Psoas muscle (tissue), 8 donors: ENCODE measurements at places on chromosomes 2 and 18. TPM values are rescaled to one million over a fixed set of nuclear protein-coding genes. Genes with fewer than 3 reads are reported as not detected.

GRCh38 chr18:25038261-25038660 is 313.7 kb downstream of the ZNF521 start:
- DNase-seq, result no peak

DNA sequence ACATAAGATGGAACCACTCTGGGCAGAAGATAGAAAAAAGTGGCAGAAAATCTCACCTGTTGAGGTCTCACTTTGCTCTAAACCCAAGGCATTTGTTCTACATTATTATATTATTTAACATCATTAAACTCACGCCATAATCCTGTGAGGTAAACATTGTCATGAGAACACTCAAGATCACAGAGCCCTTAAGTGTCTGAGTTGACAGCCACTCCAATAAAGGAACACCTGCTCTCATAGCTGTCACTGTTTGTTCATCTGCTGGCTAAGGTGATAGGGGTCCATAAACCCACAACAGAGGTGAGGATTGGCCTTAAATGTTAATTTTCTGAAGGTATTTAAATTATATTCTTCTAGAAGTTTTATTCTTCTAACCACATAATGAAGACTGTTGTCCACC is 439.7 kb downstream of the RIT2 start:
- no peak for DNase-seq

Gene TTN
- 7,650 TPM for total RNA-seq

DNA sequence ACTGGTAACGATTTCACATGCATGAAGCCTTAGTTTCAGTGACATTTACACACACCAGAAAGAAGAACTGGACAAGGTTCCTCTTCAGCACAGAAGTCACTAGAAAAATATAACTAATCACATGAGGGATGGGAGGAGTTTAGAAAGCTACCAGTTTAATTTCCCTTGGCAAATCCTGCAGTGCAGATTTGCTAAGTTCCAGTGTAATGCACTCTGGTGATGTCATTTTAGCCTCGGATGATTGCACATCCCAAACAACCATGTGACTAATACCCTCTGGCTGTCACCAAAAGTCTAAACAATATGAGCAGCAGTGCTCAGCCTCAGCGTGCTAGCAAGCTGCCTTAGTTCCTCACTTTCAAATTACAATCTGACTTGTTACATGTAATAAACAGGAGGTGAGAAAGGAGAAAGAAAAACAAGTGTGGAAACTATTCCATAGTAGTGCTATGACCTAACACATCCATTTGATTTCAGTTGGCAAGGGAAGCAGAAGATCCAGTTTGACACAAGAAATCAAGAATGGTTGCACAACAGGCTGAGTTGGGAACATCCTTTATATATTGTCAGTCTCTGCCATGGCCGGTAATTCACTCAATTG is 35.3 kb upstream of the PPP1CB start:
- peak; percentile 61 for DNase-seq

- DNase-seq, result no peak
Observed at GRCh38 chr2:6605836-6606505, 259.7 kb downstream of the CMPK2 start.

GRCh38 chr2:134198006-134198634 is 55.8 kb upstream of the MGAT5 start:
- no peak for DNase-seq

Gene EMX1
- total RNA-seq, result not detected

DNA sequence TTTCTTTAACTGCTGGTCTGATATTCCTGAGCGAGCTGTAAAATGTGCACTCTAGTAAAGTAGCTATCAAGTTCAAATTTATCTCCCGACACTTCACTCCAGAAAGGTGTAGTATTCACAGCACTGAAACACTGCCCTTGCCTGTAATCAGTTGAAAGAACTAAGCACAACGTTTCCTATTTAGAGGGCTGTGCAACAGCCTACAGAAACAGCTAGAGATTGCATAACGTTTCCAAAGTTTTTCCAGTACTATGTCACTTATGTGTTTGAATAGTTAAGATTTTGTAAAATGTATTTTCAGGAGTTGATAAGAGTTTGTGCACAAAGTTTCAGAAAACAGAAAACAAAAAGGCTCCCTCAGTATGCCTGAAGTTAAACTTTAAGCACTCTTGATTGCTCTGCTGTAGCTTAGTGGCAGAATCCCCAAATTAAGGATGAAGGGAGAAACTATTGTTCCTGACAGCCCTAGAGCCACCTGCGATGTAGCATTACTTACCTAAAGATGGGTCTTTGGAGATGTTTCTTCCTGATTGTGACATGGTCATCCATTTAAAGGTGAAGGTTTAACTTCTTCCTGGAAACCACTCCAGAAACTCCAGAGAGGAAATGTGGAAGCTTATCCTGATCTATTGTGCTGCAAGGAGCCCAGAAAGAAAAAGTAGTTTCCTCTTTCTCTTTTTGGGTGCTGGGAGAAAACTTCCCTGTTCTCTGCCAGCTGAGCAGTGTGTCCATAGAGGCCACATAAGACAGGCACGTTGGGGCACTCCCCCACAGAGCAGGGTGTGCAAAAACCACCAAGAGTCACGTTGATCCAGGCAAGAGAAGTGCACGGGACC is 536 bp downstream of the PDE1A start:
- DNase-seq, result no peak

GRCh38 chr2:72198532-72199241 is 51.0 kb upstream of the CYP26B1 start:
- DNase-seq, result no peak

- DNase-seq, result no peak
Observed at GRCh38 chr2:96847586-96847985, 3.8 kb upstream of the ANKRD23 start.

DNA sequence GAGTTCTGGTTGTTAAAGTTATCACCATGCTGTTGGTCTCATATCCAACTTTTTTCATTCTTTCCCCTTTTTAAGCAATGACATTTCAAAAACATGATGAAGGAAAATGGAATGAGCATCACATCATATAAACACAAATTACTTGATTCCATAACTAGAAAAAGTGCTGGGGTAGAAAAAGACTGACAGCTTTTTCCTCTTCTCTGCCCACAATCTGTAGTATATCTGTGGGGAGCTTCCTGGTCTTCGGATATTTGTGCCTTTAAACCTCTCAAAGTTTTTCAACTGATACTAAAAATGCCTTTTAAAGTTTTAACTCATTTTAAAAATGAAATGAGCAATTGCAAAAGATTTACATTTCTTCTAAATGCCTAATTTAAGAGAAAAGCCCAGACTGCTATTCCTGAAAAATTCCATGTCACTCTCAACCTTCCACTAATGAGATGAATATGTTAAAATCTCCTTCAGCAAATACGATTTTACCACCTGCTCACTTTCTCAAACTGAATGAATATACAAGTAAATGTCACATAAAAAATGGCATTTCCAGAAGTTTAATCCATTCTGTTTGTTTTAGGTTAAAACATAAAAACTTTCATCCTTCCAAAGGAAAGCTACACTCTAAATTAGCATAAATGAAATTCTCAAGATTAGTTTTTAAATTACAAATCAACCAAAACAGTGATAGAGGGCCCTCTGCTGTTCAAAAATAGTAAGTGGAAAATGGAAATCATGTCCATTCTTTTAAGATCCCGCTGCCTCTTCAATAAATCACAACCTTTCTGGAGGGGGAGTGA is 2.1 kb downstream of the DNAH7 start:
- no peak for DNase-seq

Gene FAM168B
- total RNA-seq, result 125 TPM

- DNase-seq, result no peak
Observed at GRCh38 chr18:48915626-48916425, 34.9 kb downstream of the SMAD7 start.

- DNase-seq, result no peak
Observed at GRCh38 chr2:176291809-176292283, 22.6 kb downstream of the MTX2 start.

Gene FKBP7
- 2.7 TPM for total RNA-seq

DNA sequence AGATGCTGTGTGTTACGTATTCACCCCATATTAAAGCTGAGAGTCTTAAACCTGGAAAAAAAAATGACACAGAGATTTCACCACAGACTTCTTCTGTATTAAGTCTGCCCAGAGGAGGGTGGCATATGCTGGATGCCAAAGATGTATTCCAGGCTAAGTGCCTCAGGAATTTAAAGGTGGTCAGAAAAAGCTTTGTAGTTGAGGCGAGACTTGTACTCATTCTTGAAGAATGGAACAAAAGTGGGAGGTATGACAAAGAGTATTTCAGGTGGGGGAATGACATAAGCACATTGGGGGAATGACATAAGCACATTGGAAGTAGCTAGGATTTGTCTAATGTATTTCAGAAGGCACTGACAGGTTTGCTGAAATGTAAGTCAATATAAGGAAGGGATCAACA is 98.6 kb downstream of the BABAM2 start:
- DNase-seq, result no peak

Gene UCN
- total RNA-seq, result not detected

GRCh38 chr2:98772536-98772935 is 41.6 kb upstream of the MGAT4A start:
- no peak for DNase-seq

DNA sequence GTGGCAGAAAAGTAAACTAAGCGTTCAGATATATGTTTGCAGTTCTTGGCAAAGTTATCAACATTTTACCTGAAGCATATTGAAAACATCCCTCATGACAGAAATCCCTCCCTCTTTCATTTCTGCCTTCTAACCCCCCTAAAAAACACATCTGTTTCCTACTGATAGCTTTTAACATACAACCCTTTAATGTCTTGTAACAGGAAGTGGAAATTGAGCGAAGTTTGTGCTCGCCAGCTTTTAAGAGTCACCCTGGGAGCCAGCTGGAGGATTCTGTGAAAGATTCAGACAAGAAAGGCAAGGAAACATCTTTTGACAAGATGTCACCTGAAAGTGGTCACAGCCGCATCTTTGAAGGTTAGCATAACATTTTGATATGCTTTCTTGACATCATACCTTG is 247.4 kb downstream of the XIRP2 start:
- DNase-seq, result no peak

- no peak for DNase-seq
Observed at GRCh38 chr2:196963961-196964360, 37.5 kb upstream of the PGAP1 start.

DNA sequence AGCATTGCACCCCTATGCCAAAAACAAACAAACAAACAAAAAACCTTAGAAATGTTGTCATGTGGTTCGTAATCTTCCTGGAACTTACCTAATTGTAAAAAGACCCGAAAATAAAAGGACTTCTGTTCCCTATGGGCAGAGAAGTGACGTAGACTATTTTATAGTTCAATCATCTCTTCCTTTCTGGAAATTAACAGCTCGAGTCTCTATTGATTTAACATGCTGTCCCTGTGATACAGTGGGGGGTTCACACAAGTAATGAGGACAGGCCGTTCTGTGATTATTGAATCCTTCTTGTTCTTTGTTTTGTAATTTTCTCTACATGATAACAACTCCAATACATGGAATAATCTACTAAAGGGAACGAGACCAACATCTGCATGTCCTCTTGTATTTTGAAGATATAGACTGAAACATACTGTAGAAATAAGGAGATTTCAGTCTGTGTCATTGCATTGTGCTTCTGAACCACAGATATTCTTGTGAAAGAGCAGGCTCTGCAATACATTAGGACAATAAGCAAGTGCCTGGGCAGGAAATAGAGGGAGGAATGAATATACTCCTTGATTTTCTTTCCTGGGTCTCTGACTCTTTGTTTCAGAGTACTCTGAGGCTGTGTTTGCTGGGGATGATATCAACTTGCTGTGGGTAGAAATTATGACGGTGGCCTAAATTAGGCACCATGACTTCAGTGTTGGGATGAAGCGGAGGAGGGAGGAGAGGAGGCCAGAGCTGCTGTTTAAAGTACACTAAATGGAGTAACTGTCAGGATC is 65.7 kb upstream of the PPM1B start:
- no peak for DNase-seq

Gene WDR75
- 18.2 TPM for total RNA-seq

Gene NT5DC4
- not detected for total RNA-seq

Gene EFR3B
- total RNA-seq, result 12.7 TPM

- no peak for DNase-seq
Observed at GRCh38 chr2:46885376-46885775, 30.2 kb downstream of the MCFD2 start.

DNA sequence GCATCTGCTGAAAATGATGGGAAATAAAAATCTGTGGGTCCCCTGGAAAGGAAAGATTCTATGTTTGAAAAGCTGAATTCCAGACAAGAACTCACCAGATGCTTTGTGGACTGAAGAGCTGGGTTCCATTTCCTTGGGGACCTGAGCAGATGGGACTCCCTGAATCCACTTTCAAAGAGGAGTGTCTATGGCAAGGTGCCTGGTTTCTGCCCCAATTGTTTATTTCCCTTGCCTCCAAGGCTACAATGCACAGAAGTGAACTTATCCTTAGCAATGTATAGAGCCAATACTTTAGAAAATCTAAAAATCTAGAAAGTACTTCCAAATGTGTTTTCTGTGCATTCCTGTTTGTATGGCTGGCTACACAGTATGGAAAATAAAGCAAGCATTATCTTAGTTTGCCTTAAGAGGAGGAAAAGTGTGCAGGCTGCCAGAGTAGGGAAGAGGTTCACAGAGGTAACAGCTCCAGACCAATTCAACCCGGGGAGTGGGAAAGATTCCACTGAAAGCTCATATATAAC is 420.5 kb downstream of the NRXN1 start:
- DNase-seq, result no peak

DNA sequence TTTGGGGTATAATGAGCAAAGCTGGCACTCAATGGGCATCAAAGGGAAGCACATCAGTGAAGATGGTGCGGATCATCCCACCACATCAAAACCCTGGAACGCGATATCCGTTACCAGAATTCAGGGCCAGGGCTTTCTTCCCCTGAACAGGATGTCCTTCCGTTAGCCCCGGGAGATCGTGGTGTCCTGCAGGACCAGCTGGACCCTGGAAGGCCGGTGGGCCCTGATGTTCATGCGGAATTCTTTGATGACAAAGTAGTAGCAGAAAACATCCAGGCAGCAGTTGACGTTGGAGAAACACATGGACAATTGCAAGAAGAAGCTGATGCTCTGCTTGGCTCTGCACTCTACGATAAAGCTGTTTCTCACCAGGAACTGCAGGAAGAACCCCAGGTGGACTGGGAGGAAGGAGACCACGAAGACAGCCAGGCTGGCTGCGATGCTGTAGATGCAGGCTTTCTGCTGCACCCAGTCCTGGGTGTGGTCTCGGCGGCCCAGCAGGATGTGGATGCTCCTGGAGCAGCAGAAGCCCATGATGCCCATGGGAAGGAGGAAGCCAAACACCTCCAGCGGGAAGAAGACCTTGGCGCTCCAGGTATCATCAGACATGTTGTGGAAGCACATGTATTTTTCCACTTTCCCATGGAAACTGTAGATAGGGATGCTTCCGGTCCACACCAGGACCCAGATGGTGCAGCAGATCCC is 15.0 kb downstream of the GPR55 start:
- no peak for DNase-seq
